ENCODE measurements at places on chromosomes 5 and 9.

- no peak for ATAC-seq
Measured at GRCh38 chr9:92986176-92987119, 39.1 kb downstream of the FGD3 start.

- ATAC-seq = peak; percentile 71
Measured at GRCh38 chr5:53008751-53009150, 19.6 kb downstream of the ITGA2 start.

- peak; percentile 56 for ATAC-seq
Measured at GRCh38 chr9:80504601-80505230, 933.0 kb downstream of the TLE4 start.

- no peak for ATAC-seq
Measured at GRCh38 chr5:147963436-147963835, 57.1 kb upstream of the C5orf46 start.

DNA sequence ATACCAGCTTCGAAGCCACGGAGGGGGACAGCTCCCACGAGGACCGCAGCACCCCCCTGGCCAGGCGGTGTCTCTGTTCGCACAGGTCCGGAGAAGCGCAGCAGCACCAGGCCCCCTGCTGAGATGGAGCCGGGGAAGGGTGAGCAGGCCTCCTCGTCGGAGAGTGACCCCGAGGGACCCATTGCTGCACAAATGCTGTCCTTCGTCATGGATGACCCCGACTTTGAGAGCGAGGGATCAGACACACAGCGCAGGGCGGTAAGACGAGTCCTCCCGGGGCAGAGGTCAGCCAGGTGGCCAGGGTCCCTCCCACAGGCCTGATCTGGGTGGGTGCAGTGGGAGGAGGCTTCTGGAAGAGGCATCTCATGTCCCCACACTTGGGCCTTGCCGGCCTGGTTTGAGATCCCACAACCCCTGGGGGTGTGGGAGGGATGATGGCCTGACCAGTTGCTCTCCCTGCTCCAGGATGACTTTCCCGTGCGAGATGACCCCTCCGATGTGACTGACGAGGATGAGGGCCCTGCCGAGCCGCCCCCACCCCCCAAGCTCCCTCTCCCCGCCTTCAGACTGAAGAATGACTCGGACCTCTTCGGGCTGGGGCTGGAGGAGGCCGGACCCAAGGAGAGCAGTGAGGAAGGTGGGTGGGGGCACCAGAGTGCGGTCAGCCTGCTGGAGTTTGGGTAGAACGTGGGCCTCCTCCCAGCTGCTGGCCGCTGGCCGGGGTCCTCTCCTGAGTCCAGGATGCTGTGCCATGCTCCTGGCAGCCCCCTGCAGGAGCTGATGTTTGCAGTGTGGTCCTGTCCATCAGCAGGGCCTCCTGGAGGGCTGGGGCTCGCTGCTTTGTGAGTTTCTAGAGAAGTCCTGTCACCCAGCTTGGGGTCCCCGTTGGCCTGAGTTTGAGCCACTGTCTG, 2.8 kb upstream of the AJM1 start:
- ATAC-seq = no peak

GRCh38 chr5:168529374-168530234, 499 bp downstream of the FBLL1 start:
- ATAC-seq = peak; percentile 51

DNA sequence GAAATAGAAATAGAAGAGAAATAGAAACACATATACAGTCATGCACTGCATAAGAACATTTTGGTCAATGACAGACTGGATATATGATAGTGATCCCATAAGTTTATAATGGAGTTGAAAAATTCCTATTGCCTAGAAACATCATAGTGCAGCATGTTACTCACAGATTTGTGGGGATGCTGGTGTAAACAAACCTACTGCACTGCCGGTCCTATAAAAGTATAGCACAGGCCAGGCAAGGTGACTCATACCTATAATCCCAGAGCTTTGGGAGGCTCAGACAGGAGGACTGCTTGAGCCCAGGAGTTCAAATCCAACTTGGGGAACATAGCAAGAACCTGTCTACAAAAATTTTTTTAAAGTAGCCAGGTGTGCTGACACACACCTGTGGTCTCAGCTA, 240.6 kb upstream of the MAP3K1 start:
- no peak for ATAC-seq

GRCh38 chr5:176726746-176727527, 79.7 kb downstream of the TSPAN17 start:
- ATAC-seq = no peak

- ATAC-seq = no peak
Measured at GRCh38 chr9:80651044-80651443, 1038.3 kb downstream of the TLE1 start.

DNA sequence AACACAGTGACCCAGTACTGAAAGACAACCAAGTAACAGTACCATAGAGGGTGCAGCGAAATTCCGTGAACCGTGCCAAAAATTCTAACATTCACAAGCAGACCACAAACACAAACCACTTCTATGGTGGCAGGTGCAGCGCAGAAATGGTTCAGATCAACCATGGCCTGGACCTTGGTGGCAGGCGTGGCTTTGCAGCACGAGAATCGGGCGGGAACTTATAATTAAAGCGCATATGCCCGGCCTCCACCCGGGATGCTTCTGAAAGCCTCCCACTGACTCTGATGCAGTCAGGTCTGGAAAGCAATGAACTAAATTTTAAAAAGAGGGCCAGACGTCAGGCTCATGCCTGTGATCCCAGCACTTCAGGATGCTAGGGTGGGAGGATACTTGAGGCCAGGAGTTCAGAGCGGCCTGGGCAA, 68.0 kb upstream of the TBC1D9B start:
- no peak for ATAC-seq

DNA sequence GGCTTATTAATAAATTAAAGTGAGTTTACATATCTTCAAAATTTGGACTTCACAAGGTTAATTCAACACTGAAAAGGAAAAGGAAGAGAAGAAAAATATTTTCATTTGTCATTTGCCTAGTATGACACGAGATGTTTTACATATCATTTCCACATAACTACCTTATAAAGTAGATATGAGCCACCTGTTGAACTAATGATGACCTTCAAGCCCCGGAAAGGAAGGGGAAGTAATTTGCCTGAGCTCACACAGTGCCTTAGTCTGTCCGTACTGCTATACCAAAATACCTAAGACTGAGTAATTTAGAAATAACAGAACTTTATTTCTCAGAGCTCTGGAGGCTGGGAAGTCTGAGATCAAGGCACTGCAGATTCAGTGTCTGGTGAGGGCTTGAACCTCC, 17.9 kb downstream of the CMYA5 start:
- ATAC-seq = no peak

GRCh38 chr9:105911104-105911911, 217.0 kb downstream of the TMEM38B start:
- ATAC-seq = peak; percentile 53

DNA sequence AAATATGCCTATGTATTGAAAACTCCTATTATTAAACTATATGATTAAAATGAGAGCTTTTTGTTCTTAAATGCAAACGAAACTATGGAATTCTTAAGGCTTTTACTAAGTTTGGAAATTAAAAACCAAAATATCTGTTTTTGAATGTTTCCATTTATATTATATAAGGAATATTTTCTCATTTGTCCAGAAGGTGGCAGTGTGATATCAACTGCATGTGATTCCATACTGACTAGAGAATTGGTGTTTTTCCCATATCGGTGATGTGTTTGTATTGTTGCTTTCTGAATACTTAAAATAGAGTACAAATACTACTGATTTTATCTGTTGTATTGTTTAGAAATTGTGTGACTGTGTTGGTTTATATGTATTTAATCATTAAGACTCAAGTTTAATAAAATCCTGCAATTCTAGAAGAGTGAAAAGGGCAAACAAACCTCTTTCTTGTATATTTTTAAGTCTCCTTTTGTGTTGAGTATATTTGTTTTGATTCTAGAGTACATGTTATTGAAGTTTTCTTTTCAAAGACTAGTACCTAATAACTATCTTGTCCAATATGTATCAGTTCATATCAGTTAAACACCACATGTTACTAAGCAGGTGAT, 320.8 kb downstream of the CCDC171 start:
- ATAC-seq = peak; percentile 49

GRCh38 chr9:37471942-37472684, 6.9 kb upstream of the ZBTB5 start:
- peak; percentile 70 for ATAC-seq

DNA sequence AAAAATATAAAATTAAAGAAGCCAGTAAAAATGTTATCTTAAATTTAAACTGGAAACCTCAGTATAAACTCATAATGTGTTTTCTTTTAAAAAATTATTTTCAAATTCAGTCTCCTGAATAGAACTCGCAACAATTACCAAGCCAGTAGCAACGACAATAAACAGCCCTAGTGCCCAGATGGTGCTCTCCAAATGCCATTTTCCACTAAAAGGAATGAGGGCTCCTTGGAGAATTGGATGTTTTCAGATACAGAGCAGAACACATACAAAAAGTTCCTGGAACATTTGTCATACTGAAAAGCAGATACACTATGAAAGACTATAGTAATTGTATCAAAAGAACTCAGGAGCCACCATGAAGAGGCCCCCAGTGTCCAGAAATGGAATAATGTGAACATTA, 97.4 kb downstream of the TMC1 start:
- no peak for ATAC-seq

GRCh38 chr9:84121991-84122523, 141.5 kb downstream of the RMI1 start:
- peak; percentile 83 for ATAC-seq

- no peak for ATAC-seq
Measured at GRCh38 chr9:117000834-117001233, 313.7 kb downstream of the TRIM32 start.

DNA sequence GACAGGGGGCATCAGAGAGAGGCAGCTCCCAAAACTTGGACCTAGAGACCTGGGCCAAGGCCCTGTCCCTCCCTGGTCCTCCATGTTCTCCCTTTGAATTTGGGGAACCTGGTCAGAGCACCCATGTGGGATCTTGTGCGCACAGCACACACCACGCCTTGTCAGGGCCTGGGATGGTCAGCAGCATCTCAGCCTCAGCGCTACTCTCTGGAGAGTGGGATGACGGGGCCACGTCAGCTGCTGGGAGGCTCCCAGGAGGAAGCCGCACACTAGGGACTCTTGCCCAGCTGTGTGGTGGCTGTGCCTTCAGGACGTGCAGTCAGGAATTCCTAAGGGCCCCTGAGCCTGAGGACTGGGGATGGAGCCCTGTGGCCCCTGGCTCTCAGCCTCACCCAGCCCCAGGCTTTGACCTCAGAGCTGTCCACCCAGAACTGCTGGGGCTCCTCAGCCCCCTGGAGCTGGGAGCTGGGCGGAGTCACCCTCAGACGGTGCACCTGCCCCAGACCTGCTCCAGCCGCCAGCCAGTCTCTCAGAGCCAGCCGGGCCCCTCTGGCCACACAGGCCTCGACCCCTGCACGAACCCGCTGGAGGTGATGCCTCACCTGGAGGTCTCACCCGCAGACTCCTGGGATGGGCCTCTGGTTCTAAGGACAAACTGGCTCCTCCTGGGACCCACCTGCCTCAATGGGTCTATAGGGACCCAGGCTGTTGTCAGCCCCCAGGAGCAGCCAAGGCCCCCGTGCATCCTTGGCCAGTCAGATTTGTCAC, 38.3 kb upstream of the EGFL7 start:
- no peak for ATAC-seq

GRCh38 chr5:110463106-110463505, 263.4 kb downstream of the TMEM232 start:
- ATAC-seq = peak; percentile 75

DNA sequence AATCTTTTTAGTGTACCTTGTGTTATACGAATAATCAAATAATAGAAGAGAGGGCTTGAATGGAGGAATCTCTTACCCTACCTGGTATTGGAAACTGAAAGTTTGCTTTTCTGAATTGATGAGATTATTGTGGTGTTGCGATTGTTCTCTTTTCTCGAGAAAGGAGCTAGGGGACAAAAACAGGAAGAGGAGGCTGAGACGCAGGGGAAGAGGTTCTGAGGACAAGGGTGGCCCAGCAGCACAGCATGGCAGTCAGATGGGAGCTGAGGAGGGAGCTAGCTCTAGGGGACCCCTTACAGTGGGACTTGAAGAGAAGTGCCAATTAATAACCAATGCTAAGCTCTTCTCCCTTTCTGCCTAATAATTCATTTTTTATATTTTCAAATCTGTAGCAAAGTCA, 183.3 kb upstream of the DMAC1 start:
- ATAC-seq = no peak

DNA sequence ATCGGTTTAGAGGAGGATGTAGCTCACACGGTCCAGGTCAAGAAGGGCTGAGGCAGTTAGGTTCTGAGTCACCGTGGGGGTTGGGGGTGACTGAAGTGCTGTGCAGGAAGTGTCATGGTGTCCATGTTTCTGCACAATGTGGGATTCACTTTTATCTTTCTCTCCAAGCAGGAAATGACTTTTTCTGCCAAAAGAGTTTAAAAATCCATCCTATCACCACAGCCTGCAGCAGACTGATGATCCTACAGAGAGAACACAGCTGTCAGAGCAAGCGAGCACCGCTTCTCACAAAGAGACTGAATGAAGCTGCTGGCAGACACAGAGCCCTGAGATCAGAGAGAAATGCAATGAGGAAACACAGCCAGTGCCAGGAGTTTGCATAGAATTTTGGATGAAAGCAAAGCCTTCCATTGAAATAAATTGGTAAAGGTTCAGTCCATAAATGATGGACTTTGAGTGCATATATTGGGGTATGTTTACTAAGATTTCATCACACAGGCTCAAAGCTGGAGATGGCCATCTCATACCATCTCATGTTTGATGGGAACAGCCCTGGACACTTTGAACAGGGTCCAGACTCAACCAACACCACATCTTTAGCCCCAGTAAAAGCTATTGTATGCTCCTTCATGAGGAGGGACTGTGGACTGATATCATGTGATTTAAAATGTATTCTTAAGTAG, 213.9 kb upstream of the FBXL7 start:
- ATAC-seq = peak; percentile 49

GRCh38 chr5:6759401-6759800, 46.2 kb downstream of the TENT4A start:
- no peak for ATAC-seq

- ATAC-seq = no peak
Measured at GRCh38 chr9:121368745-121369144, 1.3 kb downstream of the STOM start.

- ATAC-seq = no peak
Measured at GRCh38 chr9:37520641-37521040, 34.9 kb downstream of the POLR1E start.
